ENCODE measurements at places on chromosomes 3 and 15. TPM values are rescaled to one million over a fixed set of nuclear protein-coding genes. Genes with fewer than 3 reads are reported as not detected.

- DNase-seq, result no peak
Measured at GRCh38 chr3:105851176-105851575, 17.6 kb downstream of the CBLB start.

Gene HYAL1
- polyA plus RNA-seq, result 2.5 TPM

Gene KLF15
- polyA plus RNA-seq, result 0.15 TPM

- DNase-seq, result peak; percentile 56
Measured at GRCh38 chr3:192844836-192845525, 72.7 kb downstream of the MB21D2 start.

DNA sequence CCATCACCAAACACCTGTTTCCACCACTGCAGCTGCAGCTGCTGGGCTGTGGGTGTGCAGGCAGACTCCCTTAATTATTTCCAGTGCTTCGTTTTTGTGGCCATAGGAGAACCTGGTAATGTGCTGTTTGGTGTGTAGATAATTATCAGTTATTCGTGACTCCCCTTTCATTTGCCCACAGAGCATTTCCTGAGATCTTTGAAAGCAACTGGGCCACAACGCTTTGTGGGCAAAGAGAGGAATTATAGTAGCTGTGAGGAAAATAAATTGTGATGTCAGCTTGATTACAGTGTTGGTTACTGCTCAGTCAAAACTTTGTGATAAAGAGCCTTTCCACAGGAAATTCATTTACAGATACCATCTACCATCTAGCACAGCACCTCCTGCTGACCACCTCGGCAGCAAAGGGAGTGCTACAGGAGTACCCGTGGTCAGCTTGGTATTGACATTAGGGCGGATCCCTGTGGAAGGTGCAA, 193.3 kb upstream of the SLCO3A1 start:
- no peak for DNase-seq

Gene GPR171
- not detected for polyA plus RNA-seq

DNA sequence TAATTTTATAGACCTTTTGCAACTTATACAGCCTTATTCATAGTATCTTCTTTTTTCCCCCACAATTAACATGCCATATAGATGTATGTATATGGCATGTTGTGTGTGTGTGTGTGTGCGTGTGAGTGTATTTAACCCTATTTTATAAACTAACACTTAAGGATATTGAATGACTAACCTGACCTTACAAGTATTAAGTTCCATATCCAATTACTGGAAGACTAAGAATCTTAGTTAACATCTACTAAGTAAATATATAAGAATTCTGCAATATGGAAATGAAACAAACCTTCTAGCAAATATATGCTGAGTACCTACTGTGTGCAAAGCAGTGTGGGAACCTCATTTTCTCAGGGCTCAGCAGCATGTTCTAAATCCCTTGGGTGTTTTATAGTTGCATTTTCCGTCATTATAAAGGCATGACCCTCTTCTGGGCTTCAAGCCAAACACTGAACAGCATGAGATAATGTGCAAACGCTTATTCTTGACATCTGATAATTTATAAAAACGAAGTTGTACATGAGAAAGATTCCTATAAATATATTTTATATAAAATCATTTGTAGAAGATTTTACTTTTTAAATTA, 105.5 kb downstream of the NLGN1 start:
- DNase-seq, result peak; percentile 76

- DNase-seq, result peak; percentile 89
Measured at GRCh38 chr15:47756872-47757271, 39.6 kb downstream of the SEMA6D start.

- no peak for DNase-seq
Measured at GRCh38 chr3:14434498-14435151, 32.2 kb downstream of the SLC6A6 start.

Gene FBXO40
- not detected for polyA plus RNA-seq

DNA sequence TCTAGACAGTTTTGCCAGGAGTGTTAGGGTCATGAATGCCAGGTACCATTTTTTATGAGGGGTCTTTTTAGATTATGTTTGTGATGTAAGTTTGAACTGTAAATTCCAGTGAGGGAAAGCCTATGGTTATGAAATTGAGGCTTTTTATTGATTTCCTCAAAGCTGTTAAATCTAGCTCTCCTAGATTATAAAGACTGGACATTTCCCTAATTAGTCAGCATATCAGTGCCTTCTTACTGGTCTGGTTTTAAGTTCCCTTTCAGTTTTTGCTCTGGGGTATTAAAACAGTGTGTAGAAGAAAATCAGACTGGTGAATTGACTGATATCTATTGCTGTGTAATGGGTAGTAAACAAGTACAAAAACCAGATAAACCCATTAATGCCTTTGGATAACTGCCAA, 39.2 kb downstream of the LRRC49 start:
- no peak for DNase-seq

DNA sequence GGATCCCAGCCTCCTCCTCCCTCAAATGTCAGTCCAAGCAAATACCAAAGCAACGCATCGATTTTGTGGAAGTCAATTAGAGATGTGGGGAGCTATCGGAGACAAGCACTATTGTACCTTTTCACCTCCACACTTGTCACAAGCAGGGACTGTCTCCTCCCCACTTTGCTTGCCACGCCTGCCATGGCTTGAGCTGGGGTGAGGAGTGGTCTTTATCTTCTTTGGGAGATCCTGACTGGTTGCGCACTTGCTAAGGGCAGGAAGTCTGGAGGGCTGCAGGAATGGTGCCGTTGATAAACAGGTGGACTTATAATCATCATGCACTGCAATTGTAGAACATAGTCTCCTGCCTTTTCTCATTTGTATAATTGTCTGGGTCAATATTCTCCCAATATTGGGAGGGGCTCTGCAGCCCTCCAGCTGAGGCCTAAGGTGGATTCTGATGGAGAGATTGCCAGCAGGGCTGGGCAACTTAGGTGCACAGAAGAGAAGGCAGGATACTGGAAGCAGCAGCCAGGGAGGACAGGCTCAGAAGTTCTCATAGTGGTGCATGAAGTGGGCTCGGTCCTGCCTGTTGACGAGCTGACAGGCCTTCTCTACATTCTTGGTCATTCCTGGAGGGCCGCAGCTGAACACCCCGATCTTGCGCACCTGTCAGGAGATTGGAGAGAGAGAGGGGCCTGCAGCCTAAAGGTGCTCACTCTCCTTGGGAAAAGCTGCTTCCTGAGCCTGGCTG, 20.2 kb downstream of the DUOX2 start:
- DNase-seq, result no peak

DNA sequence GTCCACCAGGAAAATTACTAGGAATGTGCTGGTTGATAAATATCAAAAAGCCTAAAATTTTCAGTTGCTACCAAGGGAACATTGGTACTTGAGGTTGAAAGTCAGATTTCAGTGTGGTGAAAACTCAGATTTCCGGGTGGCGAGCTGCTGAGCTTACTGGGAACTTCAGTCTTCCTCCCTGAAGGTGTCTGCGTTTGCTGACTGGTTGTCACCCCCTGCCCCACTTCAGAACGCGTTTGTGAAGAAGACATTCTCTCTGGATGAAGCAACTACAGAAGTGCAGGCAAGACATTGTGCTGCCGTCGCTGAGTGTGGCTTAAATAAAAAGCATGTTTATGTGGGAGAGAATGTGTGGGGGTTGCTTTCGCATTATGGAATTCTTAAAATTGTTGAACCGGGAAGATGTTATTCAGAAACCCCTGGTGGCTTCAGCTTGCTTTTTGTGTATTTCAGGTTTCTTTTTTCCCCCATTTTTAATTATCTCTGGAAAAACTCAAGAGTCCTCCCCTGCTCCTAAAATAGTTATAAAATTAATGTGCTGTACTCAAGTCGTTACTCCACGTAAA, 7.1 kb downstream of the FAM81A start:
- no peak for DNase-seq

- no peak for DNase-seq
Measured at GRCh38 chr3:138469874-138470273, 35.5 kb downstream of the ESYT3 start.

- DNase-seq, result peak; percentile 70
Measured at GRCh38 chr3:94004301-94004910, 24.0 kb downstream of the STX19 start.

GRCh38 chr15:58161436-58161930, 23.3 kb downstream of the AQP9 start:
- DNase-seq, result no peak

Gene LEKR1
- polyA plus RNA-seq, result 0.35 TPM

Gene AMT
- polyA plus RNA-seq, result 2.7 TPM

Gene MAPKBP1
- 2.8 TPM for polyA plus RNA-seq

GRCh38 chr3:49013738-49014660, 4.4 kb downstream of the DALRD3 start:
- no peak for DNase-seq

Gene SELENOK
- 39.3 TPM for polyA plus RNA-seq

- DNase-seq, result no peak
Measured at GRCh38 chr3:136135039-136135802, 60.9 kb downstream of the MSL2 start.

Gene MINDY2
- 21.1 TPM for polyA plus RNA-seq

Gene SERINC4
- polyA plus RNA-seq, result 0.06 TPM

GRCh38 chr3:119595639-119596334, 1.9 kb upstream of the PLA1A start:
- DNase-seq, result no peak

DNA sequence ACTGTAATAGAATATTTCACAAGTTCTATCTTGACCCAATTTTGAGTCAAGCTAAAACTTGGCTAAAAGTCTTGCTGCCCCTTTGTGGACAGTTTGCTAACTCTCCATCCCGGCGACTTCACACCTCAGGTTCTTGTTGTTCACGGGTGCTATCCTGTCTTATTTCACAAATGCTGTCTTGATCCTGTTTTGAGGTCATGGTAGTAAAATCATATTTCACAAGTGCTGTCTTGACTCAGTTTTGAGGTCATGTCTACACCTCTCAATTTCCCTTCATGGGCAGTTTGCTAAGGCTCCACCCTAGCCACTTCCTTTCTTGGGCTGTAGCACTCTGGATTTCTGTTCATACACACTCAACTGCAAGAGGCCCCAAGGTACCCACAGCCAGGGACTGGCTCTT, 45.0 kb upstream of the GK5 start:
- no peak for DNase-seq

GRCh38 chr3:116811754-116812153, 102.2 kb downstream of the TUSC7 start:
- no peak for DNase-seq

DNA sequence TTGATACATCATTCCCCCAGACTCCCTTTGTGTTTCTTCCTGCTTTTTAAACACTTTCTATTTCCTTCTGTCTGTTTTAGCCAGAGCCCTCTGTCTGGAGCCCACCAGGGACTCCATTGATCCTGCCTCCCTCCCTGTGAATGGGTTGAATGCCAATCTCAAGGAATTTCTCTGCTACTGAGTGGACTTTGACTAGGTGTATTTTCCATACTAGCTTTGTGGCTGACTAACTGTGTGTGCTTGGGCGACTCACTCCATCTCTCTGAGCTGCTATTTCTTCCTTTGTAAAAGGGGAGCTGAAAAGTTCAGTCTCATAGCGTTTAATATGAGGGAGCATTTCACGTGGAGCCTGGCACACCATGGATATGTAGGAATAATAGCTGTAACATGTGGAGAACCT, 98.8 kb downstream of the EEFSEC start:
- no peak for DNase-seq

DNA sequence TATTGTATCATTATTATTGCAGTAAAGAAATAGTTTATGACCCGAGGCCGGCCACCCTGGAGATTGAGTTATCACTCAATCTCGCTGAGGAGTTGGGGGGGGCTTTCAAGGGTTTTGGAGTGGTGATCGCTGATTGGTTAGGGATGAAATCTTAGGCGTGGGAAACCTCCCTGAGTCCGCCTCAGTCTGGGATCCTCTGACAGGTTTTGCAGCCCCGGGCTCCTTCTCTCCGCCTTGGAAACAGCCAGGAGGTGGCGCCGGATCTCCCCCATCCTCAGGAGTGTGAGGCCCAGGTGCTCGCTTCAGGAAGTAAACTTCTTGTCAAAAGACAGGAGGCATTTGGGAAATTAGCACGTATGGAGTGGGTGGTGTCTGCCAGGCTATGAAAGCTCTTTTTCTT, 41.1 kb upstream of the SEC61A1 start:
- DNase-seq, result peak; percentile 55

GRCh38 chr3:191762323-191762960, 301.5 kb downstream of the PYDC2 start:
- peak; percentile 94 for DNase-seq

DNA sequence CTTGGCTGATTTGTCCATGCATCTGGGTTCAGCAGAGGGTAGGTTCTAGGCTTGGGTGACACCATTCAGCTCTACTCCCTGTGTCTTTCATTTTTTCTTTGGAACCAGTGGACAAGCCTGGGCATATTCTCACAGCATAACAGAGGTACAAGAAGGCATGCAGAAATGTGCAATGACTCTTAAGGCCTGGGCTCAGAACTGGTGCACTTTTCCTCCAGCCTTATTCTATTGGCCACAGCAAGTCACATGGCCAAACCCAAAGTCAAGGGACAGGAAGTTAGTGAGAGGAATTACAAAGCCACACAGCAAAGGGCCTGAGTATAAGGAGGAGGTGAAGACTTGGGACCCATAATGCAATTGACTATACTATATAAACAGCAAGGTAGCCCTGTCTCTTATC, 200.9 kb upstream of the CTDSPL start:
- DNase-seq, result no peak

DNA sequence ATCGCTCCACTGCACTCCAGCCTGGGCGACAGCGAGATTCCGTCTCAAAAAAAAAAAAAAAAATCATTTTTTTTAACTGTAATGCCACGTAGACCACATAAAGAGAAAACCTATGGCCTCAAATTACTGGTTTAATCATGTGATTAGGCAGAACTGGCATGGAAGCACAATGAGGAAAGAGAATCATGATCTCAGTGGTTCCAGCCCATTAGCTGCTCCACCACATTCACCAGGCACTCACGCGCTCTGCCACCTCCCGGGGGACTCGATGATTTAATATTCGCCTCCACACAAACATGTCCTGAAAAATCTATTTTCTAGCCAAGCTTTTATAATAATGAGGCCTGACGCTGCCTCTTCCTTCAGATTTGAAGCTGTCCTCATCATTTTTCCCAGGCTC, 204.7 kb downstream of the TBL1XR1 start:
- DNase-seq, result no peak

Gene SCN11A
- 0.01 TPM for polyA plus RNA-seq

Gene RLBP1
- polyA plus RNA-seq, result not detected

DNA sequence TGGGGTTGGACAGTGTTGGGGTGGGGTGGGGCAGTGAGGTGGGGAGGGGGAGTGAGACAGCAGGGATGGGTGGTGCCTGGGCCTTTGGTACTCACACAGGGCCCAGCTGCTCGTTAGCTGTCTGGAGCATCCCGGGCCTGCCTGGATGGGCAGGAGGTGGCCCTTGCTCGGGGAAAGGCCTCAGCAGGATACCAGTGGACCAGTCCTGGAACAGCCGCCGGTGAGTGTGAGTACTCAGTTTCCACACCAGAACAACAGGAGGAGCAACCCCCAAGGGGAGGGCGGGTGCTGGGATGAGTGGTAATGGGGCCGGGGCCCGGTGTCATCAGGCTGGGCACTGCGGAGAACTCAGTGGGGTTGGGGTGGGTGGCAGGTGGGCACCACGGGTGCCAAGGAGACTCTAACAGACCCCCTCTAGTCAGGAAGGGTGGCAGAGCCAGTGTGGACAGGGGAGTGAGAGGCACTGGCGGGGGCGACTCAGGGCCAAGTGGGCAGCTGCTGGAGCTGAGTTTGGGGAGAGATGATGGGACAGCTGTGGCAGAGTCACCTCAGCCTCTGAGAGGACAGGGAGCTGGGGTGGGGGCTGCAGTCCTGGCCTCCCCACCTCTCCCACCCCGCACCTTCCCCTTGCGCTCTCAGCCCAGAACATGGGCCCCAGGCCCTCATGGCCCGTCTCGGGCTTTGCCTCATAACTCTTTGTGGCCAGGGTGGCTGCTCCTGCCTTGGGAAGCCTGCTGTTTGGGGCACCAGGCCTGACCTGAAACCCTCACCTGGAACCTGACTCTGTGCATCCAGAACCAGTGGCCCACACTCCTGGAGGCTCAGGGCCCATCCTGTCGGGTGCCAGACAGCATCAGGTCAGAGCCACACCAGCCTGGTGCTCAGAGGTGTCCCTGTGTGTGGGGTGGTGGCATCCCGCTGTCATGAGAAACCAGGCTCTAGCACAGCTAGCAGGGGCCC, 52.1 kb upstream of the PRR23E start:
- no peak for DNase-seq
